ENCODE measurements at places on chromosomes 13 and 19.

DNA sequence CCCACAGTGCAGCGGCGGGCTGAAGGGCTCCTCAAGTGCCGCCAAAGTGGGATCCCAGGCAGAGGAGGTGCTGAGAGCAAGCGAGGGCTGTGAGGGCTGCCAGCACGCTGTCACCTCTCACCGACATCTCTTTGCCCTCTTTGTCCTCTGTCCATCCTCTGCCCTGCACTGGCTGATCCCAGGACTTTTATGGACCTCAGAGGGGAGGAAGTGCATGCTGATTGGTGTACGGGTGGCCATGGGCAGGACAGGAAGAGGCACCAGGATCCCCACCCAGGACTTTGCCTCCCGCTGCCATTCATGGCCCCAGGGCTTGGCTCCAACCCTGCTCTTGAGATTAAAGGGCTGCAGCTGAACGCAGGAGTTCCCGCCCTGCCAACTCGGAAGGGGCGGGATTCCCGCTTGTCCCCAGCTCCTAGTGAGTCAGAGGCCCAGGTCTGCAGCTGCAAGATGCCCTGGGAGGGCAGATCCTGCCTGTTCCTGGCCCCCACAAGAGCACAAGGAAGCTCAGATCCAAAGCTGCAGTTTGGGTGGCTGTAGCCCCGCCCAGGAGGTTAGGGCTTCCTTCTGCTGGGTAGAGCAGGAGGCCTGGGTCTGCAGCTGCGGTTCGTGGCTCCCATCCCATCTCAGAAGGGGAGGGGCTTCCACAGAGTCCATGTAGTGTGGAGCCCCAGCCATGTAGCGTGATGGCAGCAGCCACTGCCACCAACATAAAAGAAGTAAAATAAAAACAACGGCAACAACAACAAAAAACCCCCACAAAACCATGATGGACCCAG lies 1716.7 kb downstream of the SLITRK1 start:
- DNase-seq: no peak

DNA sequence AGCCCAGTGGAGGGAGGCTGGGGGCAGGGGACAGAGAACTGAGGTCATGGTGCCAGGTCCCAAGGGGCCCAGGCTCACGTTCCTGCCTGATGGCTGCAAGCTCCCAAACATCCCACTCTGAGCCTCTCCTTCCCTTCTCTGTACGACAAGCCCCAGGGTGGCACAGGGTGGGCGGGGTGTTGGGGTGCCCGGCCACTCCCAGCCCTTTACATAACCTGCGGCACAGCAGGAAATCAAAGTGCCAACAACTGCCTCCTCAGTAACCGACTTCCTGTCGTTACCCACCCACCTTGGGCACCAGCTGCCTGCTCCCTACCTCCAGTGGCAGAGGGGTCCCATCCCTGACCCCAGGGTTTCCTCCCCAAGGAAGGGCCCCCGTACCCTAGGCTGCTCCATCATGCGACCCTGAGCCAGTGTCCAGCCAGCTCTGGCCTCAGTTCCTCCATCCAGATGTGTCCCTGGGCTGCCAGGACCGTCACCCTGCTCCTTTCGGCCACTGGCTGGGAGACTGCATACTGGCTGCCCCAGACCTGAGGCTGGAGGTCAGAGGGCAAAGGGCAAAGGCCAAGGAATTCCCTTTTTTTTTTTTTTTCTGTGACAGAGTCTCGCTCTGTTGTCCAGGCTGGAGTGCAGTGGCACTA lies 27.7 kb upstream of the NFIC start:
- peak; percentile 66 for DNase-seq

DNA sequence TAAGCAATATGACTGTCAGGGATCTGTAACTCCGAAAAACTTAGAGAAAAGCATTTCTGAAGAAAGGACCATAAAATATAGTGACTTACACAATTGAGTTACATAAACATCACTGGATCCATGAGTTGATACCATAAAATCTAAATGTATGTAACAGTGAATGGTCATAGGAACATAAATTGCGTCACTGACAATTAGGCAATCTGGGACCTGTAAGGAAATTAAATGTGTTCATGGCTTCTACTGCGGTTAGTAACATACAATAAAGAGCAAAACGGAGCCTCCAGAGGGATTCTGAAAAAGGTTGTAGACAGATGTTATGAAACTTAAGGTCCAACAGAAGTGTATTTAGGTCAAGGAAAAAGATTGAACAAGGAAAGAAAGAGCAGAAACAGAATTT lies 27.1 kb downstream of the POU4F1 start:
- no peak for DNase-seq

DNA sequence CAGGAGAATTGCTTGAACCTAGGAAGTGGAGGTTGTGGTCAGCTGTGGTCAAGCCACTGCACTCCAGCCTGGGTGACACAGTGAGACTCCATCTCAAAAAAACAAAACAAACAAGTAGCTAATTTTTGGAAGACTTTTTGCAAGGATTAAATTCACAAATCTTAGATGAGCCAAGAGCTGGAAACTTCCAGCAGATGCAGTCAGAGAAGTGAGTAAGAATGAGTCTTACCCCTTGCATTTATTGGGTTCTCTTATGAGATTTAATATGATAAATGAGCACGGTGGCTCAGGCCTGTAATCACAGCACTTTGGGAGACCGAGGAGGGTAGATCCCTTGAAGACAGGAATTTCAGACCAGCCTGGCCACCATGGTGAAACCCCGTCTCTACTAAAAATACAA lies 44.9 kb upstream of the NBEA start:
- DNase-seq: no peak

GRCh38 chr13:30443957-30444404 lies 21.7 kb downstream of the UBE2L5 start:
- no peak for DNase-seq

GRCh38 chr19:873561-874041 lies 14.1 kb downstream of the CFD start:
- DNase-seq: no peak

DNA sequence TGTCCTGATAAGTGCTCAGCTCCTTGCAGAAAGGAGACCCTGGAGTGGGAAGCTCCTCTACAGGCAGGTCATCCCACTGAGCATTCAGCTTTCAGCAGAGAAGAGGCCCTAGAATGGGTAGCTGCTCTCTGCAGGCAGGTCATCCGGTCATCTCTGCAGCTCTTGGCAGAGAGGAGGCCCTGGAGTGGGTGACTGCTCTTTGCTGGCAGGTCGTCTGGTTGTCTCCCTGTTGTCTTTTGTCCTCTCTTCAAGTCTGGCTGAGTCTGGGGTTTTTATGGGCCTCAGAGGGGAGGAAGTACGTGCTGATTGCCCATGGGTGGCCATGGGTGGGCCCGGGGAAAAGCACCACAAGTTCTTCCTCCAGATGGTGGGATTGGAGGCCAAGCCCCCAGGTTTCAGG lies 250.3 kb upstream of the EDNRB start:
- no peak for DNase-seq

- DNase-seq: no peak
Observed at GRCh38 chr19:57572415-57572947, 6.2 kb downstream of the ZNF416 start.

DNA sequence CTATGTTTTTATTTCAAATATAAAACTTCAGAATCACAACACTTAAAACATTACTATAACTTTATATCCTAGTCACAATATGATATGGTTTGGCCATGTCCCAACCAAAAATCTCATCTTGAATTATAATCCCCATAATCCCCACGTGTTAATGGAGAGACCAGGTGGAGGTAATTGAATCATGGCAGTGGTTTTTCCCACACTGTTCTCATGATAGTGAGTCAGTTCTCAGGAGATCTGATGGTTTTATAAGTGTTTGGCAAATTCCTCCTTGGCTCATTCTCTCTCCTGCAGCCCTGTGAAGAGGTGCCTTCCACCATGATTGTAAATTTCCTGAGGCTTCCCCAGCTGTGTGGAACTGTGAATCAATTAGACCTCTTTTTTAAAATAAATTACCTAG lies 307.6 kb downstream of the SPRY2 start:
- DNase-seq: no peak

DNA sequence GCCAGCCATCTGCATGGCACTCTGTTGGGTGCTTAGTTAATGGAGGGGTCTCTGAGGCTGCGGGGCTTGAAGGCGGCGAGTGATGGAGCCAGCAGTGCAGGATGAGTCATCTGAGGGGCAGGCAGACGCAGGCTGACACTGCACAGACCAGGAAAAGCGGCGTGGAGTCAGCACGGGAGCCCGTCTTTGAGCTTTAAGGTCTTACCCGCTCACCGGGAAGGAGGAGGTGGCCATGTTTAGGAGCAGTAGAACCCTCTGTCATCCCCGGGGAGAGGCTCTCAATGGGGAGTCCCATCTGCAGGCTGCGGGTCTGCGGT lies 13.1 kb downstream of the NAXD start:
- no peak for DNase-seq

- no peak for DNase-seq
Observed at GRCh38 chr13:42453091-42453645, 120.8 kb upstream of the TNFSF11 start.

- no peak for DNase-seq
Observed at GRCh38 chr19:30131246-30131645, 189.2 kb downstream of the URI1 start.

GRCh38 chr13:42068886-42069285 lies 20.4 kb downstream of the DGKH start:
- no peak for DNase-seq

DNA sequence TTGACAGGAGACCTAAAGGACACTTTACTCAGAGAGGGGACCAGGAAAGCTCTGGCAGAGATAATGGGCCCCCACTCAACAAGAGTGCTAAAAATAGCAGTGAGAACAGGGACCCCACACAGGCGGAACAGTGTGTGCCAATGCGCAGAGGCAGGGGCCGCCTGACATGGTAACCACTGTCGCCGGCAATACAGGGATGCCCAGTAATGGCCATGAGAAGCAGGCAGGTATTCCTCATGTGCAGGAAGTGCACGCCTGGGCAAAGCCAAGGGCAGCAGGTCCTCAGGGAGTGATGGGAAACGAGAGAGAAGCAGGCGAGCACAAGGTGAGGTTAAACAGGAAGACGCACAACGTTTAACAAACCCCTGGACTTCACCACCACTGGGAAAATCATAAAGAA lies 757.1 kb downstream of the LIG4 start:
- DNase-seq: no peak

- DNase-seq: no peak
Observed at GRCh38 chr13:65064967-65065366, 2165.2 kb downstream of the PCDH9 start.

- DNase-seq: peak; percentile 83
Observed at GRCh38 chr13:46126552-46127357, 21.9 kb upstream of the CPB2 start.

GRCh38 chr19:4533835-4534424 lies 1.1 kb downstream of the PLIN5 start:
- DNase-seq: no peak

DNA sequence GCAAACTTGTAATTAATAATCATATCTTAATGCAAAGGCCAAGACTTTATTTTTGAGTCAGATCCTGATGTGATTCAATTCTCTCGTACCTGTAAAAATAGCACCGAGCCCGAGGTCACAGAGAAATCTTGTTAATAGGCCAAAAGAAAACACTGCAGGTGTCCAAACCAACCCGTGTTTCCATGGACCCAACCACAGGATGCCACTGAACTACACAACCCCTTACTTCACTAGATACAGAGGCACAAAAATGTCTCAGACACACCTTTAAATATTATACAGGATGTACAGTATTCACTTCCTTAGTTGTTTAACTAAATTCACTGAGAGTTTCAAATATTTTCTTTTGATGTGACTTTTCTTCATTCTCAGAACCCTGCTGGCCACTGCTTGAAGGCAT lies 530.9 kb downstream of the MYO16 start:
- DNase-seq: no peak

DNA sequence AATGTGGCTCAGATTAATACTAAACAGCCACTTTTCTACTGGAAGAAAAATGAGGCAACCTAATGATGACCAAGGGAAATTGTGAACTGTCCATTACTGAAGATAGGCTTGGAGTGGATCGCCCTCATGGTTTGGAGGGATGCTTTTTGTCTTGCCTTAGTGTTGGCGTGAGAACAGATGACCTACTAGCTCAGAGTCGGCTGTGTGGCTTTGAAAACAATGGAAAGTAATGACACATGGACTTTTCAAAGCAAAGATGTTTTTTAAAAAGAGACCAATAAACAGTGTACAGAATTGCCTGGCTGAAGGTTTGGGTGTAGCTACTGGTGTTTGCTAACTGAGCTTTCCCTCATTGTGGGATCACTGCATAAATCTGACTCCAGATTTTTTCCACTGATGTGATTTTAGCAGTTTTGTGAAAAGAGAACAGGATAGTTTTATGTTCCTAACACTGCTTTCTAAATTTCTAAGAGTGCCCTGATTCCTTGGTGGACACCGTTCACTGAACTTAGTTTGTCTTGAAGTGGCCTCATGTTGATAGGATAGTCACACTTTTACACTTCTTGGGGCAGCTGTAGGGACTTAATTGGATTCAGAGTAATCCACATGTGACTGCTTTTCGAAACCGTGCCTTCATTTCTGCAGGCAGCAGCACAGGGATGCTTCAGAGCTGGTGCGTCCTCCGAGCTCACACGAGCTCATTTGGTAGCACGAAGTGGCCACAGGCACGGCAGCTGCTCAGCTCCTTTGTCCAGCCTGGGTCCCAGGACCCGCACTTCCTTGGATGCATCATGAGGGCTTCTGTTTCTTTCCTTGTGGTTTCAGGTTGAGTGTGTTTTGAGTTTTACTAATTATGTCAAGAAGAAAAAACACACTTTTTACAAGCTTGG lies 4.3 kb downstream of the CEBPG start:
- DNase-seq: peak; percentile 5

GRCh38 chr19:50432221-50433028 lies at the start of gene MYBPC2:
Gene MYBPC2, plus strand, starts transcription at chr19:50432892. Its CDS starts 62 bp downstream, at chr19:50432954.
- peak; percentile 21 for DNase-seq

GRCh38 chr19:2309734-2310362 lies 1.9 kb upstream of the LINGO3 start:
- no peak for DNase-seq

DNA sequence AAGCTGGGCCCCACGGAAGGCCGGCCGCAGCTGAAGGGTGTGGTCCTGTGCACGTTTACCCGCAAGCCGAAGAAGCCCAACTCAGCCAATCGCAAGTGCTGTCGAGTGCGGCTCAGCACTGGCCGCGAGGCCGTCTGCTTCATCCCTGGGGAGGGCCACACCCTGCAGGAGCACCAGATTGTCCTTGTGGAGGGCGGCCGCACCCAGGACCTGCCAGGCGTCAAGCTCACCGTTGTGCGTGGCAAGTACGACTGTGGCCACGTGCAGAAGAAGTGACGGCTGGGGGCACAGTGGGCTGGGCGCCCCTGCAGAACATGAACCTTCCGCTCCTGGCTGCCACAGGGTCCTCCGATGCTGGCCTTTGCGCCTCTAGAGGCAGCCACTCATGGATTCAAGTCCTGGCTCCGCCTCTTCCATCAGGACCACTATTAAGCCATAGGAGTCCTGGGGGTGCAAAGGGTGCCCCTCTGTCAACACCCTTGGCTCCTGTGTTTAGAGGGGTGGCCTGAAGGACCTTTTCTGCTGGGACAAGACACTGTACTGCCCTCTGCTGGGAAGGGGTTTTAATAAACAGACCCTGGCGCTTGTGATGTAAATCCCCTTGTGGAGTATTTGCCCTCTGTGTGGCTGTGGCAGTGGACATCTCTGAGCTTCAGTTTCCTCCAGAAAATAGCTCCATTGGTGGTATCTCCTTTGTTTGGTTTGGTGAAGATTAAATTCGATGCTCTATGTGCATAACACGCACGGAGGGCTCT lies 1.9 kb downstream of the MRPS12 start:
- peak; percentile 42 for DNase-seq
